ENCODE measurements at places on chromosomes 6 and 20.
A peak's percentile ranks its signal among the peaks of the same experiment; 100 is the strongest.

DNA sequence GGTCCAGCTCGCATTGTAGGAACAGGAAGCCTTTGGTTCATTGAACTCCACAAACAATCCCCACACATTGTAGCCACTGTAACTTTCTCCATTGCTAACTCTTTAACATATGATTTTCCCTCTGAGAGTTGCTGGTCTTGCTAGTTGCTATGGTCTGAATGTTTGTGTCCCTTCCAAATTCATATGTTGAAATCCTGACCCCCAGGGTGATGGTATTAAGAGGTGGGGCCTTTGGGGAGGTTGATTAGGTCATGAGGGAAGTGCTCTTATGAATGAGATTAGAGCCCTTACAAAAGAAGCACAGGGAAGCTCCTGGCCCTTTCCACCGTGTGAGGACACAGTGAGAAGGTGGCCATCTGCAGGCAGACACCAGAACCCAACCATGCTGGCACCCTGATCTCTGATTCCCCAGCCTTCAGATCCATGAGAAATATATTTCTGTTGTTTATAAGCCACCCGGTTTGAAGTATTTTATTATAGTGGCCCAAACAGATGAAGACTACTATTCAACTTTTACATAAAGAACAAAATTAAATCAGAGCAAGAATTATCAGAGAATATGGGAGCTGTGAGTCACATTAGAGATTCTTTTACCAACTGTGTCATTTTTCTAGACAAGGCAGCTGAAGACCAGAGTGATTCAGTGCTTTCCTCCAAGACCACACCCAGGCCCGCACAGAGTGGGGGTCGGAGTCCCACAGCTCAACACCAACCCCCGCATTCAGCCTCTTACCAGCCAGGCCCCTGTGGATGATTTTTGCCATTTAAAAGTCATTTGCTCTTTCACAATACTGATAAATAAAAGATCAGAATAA is 143.0 kb downstream of the SAMD5 start:
- no peak for DNase-seq

- peak; percentile 53 for DNase-seq
These were observed 21.8 kb upstream of the ISM1 start for GRCh38 chr20:13199279-13199678.

- no peak for DNase-seq
These were observed 14.1 kb upstream of the CPNE5 start for GRCh38 chr6:36853325-36853724.

DNA sequence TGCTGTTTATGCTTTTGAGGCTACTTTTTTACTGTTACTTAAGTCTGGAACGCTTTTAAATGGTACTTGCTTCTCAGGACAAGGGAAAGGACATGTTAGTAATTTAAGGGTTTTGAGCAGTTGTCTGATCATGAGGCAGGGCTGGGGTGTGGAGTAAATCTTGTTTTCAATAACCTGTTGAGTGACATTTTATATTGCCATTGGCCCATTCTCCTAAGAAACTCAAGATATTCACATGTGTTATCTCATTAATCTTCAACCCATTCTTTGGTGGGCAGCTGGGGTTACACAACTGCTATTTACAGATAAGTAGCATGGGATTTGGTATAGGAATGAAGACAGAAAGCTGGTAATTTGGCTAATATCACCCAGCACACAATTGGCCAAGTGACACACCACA is 44.6 kb upstream of the IL17A start:
- no peak for DNase-seq

- DNase-seq = no peak
These were observed 66.5 kb downstream of the ADTRP start for GRCh38 chr6:11711984-11712711.

Measured in NCI-H2029 (cell line).